Activated CD8-positive, alpha-beta memory T cell treated with anti-CD3 and anti-CD28 coated beads for 1 hour (primary cell): ENCODE measurements at places on chromosomes 3 and 15.

DNA sequence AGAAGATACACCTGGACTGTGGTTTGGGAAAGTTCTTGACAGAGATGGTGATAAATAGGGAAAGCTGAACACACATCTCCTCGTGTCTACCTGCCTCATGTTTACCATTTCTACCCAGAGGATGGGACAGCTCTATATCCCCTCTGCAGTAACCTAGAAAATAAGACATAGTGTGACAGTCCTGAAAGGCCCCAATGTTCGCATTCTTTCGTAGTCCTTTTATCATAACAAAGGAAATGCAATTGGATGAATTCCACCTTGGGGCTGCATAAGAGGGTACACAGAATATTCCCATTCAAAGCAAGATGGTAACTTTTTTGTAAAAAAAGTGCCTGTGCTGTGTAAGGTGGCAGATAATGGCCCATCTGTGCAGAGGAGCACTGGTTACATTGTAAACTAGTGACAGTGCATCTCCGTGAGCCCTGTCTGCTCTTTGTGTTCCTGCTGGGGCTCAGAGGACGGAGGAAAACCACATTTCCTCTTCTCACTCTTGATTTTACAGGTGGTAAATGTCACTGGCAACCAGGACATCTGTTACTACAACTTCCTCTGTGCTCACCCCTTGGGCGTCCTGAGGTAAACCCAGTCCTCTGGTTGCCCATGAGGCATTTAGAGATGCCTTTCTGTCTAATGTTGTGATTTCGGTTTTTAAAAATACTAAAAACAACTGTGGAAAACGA is 74.3 kb downstream of the SIDT1 start:
- DNase-seq, result no peak

DNA sequence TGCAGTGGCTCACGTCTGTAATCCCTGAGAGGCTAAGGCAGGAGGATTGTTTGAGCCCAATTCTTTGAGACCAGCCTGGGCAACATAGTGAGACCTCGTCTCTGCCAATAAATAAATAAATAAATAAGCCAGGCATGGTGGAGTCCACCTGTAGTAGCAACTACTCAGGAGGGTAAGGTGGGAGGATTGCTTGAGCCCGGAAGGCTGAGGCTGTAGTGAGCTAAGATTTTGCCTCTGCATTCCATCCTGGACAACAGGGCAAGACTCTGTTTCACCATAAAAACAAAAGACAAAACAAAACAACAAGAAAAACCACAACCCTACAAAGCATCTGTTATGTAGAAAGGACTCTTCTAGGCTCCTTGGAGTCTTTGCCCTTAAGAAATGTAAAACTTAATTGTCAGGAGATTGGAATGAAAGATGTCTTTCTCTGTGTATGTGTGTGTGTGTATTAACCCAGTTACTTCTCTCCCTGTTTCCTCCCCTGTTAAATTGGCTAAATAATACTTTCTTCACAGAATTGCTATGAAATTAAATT is 9.5 kb downstream of the NECTIN3 start:
- no peak for DNase-seq

DNA sequence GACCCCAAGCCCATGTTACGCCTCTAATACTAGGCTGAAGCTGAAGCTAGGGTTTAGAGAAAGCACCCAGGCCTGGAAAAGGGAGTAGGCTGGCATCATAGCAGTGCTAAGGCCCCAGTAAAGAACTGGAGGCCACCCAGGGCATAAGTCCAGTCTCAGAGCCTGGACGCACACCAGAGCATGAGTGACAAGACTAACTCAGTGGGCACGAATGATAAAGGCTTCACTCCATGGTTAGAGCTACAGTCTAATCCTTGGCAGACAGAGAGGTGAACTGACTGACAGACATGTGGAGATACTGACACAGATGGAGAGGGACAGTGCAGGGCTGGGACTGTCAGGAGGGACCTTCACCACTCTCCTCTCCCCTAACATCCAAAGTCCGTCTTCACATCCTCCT is 139.8 kb downstream of the KCNMB2 start:
- no peak for DNase-seq

DNA sequence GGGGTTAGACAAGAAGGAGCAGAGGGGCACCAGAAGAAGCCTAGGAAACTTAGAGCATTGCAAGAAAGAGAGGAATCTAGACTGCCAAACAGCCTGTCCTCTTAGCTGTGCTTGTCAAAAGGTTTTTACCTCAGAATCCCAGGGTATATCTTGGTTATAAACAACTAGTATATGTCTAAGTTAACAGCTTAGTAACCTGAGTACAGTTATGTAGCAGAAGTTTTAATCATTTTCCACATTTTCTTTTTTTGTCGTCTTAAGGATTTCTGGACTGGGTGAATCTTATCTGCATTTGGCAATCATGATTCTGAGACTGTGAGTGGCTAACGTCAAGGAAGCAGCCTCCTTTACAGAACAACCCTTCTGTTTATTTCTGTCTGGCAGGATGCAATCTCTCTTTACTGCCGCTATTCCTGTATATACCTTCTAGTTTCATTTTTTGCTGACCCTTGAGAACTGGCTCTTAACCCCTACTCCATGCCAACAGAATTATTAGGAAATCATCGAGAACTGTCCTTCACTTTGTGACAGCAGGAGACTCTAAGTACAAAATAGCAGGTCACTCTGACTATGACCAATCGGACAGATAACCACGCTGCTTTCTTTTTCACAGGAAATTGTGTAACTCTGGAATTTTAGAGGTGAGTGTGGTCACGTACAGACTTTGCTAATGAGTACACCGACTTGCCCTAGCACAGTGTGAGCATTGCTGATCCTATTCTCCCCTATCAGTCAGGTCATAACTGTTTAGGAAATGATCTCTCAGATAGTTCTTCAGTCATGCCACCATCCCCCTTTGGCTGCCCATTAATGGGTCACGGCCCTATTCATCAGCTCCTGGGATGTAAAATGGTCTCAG is 3.3 kb upstream of the CP start:
- no peak for DNase-seq

DNA sequence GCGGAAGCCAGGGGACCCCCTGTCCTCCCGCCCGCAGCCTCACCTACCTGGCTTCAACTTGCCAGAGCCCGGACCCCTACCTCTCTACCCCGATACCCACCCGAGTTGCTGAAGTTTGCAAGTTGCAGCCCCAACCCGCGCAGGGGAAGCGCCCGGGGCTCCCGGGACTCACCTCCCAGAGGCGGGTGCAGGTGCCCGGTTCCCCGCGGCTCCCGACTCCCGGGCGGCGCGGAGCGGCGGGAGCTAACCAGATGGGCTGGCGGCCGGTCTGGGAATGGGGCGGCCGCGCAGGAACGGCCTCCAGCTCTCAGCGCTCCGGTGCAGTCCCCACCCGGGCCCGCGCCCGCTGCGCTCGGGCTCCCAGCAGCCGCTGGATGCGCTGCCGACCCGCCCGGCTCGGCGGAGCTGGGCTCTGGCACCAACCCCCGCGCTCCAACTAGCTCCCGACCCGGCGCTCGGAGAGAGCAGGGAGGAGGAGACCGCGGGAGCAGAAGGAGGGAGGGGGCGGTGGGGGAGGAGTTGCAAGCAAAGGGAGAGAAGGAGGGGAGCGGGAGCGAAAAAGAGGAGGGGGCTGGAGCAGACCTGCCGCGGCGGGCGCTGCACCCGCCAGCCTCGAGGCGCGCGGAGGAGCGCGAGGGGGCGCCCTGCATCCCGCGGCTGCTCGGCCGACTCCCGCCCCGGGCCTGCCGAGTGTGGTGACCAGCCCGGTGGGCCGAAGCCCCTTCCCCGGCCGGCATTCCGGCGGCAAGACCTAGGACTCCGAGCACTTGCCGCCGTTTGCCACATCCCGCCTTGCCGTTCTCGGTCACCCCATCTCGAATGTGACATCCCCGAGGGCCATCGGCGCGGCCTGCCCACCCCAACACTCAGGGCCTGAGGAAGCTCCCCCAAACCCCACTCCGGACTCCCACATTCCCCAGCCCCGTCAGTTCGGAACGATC is at the start of gene SEMA5B:
Gene SEMA5B (minus strand): TSS at position 472 of the 941 bp plus-strand sequence. CDS start 66,500 bp downstream, outside the sequence.
- no peak for DNase-seq

- no peak for DNase-seq
Observed at GRCh38 chr15:37995461-37996347, 61.3 kb downstream of the TMCO5A start.

- DNase-seq, result peak; percentile 23
Observed at GRCh38 chr3:171809861-171810628, at the start of gene PLD1. Gene PLD1 (minus strand): TSS chr3:171810483. CDS start chr3:171738051, 72,432 bp downstream.

GRCh38 chr15:101318147-101318819 is 23.2 kb upstream of the SNRPA1 start:
- no peak for DNase-seq

- no peak for DNase-seq
Observed at GRCh38 chr15:38899300-38899699, 334.7 kb upstream of the RASGRP1 start.

- peak; percentile 42 for DNase-seq
Observed at GRCh38 chr15:68783226-68784058, 37.3 kb downstream of the ANP32A start.

- no peak for DNase-seq
Observed at GRCh38 chr3:28867836-28868235, 413.0 kb upstream of the RBMS3 start.

GRCh38 chr3:126460381-126460780 is 15.3 kb downstream of the ZXDC start:
- DNase-seq, result no peak

- no peak for DNase-seq
Observed at GRCh38 chr15:82986442-82986780, 401 bp downstream of the RAMAC start.

GRCh38 chr15:85733416-85733815 is 61.3 kb downstream of the KLHL25 start:
- no peak for DNase-seq

GRCh38 chr3:161101609-161102008 is 3.5 kb downstream of the B3GALNT1 start:
- DNase-seq, result no peak

DNA sequence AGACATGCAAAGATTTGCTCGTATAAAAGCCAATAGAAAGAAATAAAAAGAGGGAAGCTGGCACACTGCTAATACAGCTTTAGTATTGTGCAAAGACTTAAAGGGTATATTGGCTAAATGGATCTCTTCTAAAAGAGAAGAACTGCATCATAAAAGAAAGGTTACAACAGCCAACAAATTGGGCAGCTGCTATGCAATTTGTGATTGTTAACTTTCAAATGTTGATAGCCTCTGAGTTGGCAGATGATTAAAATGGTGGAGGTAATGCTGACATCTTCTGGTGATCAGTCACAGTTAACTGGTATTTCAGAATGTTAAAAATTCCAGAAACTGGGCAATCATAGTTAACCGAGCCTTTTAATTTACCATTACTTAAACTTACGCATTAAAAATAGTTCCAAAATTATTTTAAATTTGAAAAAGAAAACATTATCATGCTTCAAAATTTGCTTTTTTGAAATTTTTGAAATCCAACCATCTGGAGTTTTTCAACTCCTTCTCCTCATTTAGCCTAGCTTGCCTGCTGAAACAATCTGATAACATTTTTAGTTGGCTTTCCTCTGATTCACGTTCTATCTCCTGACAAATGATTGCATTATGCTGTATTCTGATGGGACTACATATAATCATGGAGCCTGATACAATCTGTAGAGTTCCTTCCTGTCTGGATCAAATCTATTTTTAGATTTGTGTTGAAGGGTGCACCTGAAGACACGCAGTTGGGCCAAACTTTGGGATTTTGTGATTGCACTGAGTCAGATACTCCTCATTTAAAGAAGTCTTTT is 144.0 kb upstream of the PDZRN3 start:
- DNase-seq, result no peak
